Stimulated activated CD4-positive, alpha-beta T cell treated with anti-CD3 and anti-CD28 coated beads, Interleukin-12 subunit alpha, Interleukin-12 subunit beta, amount 100 ng/mL, for 24 hours (primary cell): ENCODE measurements at places on chromosomes 16 and 17.

DNA sequence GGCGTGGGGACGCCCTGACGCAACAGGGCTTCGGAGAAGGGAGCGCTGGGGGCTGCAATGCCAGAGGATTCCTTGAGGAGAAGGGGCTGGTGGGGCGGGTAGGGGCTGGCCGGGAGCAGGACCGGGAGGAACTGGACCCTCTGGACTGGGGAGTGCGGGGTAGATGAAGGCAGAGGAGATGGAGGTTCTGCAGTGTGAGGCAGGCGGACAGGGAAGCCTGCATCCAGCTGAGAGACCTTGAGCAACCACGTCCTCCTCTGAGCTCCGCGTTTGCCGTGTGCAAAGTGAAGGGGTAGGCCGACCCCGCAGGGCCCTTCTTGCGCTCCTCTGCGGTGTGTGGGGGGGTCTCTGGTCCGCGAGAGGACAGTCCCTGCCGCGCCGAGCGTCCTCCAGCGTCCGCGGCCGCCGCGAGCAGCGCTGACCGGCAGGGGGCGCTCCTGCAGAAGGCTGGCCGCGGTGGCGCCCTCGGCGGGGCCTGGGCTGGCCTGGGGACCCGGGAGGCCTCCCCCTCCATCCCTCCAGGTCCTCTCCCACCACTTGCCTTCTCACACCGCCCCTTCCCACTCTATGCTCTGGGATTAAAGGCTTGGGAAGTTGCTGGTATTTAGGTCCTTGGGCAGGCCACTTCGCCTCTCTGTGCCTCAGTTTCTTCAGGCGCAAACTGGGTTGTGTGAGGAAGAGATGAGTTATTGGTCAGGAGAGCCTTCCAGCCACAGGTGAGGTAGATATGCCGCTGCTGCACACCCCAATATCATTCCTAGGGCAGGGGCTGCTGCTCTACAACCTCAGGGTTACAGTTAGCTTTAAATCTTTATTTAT is 9.6 kb upstream of the WNT9B start:
- DNase-seq: no peak

- no peak for DNase-seq
These were observed 28.3 kb downstream of the MSI2 start for GRCh38 chr17:57284583-57284982.

DNA sequence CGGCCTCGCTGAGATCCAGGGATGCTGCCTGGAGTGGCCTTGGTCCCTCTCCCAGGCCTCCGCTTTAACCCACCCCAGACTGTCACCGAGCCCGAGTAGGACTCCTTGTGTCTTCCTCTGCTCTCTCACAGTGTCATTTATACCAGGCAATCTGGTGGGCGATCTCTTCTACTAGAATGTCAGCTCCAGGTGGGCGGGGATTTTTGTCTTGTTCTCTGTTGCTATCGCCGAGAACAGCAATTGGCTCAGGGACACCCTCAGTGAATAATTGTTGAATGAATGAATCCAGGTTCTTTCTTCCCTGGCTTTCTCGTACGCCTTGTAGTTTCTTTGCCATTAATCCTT is 591 bp downstream of the DHX38 start:
- DNase-seq: no peak

GRCh38 chr16:8493972-8494371 is 96.3 kb downstream of the TMEM114 start:
- DNase-seq: no peak

DNA sequence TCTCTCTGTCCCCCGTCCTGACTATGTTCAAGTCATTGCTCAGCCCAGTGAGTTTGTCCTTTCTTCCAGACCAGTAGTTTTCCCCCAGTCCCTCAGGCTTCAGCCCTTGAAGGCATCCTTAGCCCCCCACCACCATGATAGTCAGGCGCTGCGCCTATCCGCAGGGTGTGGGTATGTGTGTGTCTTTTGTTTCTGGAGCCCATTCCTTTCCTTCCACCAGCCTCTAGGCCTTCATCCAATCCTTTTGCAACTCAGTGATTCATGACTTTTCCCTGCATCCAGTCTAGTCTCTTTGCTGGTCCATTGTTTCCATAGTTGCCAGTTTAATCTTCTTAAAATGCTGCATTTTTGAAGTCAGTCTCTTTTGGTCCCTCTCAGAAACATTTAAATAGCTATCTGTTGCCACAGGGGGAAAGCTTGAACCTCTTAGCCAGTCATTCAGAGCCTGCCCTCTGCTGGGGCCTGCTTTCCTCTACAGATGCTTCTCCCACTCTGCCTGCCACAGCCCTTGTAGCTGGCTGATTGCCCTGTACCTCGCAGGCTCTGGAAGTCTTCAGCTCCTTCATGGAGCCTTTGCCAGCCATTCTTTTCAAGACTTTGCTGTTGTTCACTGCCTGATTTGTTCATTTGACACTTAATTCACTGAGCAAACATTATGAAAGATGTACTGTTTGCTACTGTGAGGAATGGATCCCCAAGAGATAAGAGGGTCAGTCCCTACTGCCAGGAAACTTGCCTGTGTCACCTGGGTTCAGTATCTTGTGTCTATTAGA is 55.9 kb upstream of the ADCY7 start:
- DNase-seq: peak; percentile 39

GRCh38 chr16:86051368-86052114 is 152.6 kb downstream of the IRF8 start:
- DNase-seq: no peak

DNA sequence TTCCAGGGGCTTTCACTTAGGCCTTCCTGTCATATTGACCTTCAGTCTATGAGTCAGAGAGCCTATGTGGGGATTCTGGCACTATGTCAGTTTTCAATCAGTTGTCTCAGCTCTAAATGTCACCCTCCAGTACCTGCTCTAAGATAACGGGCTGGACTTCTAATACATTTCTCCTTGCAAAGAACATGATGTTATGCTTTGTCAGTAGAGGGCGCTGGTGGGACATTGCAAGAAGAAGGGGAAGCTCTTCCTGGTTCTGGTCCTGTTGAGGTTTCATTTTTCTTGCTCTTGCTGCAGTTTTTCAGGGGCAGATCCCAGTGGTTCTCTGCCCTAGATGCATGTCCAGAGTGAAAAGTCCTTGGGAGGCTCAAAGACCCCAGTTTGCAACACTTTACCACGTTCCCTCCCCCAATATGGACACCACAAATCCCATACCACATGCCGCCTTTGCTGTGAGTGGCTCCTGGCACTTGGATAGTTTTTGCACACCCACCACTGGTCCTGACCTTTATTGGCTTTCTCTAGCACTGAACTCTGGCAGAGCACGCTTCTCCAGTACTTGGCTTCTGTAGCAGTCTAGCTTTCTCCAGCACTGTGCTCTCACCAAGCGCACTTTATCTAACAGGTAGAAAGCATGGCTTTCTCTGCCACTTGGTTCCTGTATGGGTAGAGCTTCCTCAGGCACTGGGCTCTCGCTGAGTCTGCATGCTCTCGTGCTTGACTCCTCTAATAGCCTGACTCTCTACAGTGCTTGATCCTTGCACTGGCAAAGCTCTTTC is 49.0 kb downstream of the BCL7C start:
- DNase-seq: peak; percentile 45

DNA sequence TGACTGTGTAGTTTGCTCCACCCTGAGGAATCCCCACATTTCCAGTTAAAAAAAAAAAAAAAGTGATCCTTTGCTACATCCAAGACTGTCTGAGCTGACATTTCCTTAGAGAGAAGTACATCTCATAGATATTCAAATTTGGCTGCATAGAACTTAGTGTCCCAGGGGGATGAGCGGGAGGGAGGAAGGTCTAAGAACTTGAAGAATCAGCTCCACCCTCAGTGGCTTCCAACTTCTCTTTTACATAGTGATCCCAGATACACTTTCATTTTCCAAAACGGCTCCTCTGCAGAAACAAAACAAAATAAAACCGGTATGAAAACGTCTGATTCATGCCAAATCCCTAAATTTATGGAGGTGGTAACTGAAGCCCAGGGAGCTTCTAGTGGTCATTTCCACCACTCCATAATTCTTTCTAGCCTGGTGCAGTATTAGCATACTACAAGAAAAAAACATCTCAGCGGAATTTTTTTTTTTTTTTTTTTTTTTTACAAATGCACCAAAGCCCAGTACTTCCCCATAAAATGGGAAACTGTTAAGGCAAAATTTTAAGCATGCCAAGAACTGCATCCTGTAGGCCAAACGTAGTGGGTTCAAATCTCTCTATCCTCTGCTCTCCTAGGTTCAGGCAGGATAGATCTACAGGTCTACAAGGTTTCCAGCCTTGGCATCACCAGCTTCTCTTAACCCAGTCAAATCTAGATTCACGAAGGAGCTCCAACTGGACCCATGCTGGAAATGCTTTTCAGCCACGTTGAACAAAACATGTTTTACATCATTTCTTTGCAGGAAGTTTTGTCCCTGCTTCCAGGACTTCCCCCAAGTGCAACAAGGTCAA is 29.3 kb downstream of the MAF start:
- no peak for DNase-seq
